PC-3 (cell line): ENCODE measurements at places on chromosomes 2 and 18. TPM values are rescaled to one million over a fixed set of nuclear protein-coding genes. Genes with fewer than 3 reads are reported as not detected.

ABCB11 gene
- 0.11 and 0.29 TPM in 2 replicates for total RNA-seq

RNF125 gene
- total RNA-seq = 1.1 and 1.2 TPM in 2 replicates

GRCh38 chr2:30259827-30260679 is 28.7 kb downstream of the LBH start:
- DNase-seq = no peak

- no peak for DNase-seq
Observed at GRCh38 chr2:121365061-121365460, 80.1 kb upstream of the TFCP2L1 start.

- no peak for DNase-seq
Observed at GRCh38 chr2:98507891-98508708, 63.4 kb downstream of the INPP4A start.

AOX1 gene
- total RNA-seq = 54.9 and 57.2 TPM in 2 replicates

GRCh38 chr2:119517433-119517832 is 6.8 kb downstream of the SCTR start:
- peak; percentile 51 for DNase-seq

DNA sequence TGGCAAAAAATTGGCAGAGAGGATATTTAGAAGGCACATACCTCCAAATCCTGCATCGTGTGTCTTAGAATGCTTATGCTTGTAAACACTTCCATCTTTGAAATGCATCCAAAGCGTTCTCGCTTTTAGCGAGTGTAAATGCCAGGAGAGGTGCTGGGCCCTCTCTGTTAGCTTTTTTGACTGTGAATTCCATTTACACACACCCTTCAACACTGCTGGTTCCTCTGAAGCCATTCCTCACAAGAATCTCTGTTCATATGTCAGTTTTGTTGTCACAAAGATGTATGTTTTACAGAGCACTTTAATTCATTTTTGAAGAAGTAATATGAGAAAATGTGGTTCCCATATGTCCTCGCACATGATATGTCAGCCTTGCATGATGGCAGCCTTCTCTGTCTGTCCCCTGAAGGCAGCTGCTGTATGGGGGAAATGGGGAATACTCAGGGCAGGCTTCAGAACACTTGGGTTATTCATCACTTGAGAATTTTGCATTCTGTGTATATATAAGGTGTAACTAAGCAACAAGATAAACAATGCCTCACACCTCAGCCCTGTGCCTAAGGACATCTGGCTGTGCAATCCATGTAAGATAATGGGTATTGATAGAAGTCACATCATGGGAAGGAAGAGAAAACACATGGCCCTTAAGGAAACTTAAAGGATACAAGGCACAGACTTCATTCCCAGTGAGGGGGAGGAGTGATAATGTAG is 52.3 kb downstream of the RAB27B start:
- peak; percentile 69 for DNase-seq

GRCh38 chr2:86786001-86786536 is 4.6 kb downstream of the CD8A start:
- no peak for DNase-seq

GRCh38 chr2:179565807-179566206 is 295.6 kb downstream of the ZNF385B start:
- DNase-seq = no peak

PLGLB2 gene
- total RNA-seq = 0.87 TPM in 1 of 2 replicates, not detected in the other

DNA sequence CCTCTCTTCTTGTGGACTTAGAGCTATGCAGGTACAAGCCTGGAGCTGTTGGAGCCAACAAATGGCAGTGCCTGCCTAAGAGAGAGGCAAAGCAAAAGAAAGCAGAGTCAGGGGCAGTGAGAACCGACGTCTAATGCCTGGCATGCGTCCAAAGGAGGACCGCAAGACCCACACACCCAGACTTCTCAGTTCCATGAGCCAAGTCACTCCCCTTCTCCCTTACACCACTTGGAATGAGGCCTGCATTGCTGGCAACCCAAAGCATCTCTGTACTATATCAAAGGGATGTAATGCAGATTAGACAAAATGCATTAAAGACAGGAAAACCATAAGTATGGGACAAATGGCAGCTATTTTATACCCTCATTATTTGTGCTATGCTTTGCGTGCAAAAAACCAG is 49.9 kb upstream of the RNU4ATAC start:
- DNase-seq = no peak

GRCh38 chr18:25445430-25445829 is 93.5 kb upstream of the ZNF521 start:
- DNase-seq = no peak

CXCR1 gene
- total RNA-seq = not detected in 2 replicates

DNA sequence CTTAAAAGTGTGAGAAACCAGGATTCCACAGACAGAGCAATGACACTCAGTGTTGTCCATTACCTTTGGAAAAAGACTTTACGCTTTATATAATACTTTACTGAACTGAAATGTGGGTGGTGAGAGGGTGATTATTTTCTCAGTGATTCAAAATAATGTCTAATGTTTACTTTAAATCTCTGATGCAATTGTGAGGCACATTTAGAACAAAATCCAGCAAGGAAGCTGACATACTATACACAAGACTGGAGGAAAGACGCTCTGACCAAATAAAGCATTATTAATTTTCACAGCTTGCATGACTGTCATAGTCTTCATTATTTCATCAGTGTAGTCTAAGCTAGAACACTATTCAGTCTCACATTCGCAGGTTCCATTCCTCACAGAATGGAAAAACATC is 34.1 kb upstream of the STAT1 start:
- DNase-seq = peak; percentile 45

- peak; percentile 35 for DNase-seq
Observed at GRCh38 chr2:167964650-167965413, 282.6 kb downstream of the STK39 start.

GRCh38 chr18:61348230-61348629 is 15.0 kb downstream of the CDH20 start:
- no peak for DNase-seq

DNA sequence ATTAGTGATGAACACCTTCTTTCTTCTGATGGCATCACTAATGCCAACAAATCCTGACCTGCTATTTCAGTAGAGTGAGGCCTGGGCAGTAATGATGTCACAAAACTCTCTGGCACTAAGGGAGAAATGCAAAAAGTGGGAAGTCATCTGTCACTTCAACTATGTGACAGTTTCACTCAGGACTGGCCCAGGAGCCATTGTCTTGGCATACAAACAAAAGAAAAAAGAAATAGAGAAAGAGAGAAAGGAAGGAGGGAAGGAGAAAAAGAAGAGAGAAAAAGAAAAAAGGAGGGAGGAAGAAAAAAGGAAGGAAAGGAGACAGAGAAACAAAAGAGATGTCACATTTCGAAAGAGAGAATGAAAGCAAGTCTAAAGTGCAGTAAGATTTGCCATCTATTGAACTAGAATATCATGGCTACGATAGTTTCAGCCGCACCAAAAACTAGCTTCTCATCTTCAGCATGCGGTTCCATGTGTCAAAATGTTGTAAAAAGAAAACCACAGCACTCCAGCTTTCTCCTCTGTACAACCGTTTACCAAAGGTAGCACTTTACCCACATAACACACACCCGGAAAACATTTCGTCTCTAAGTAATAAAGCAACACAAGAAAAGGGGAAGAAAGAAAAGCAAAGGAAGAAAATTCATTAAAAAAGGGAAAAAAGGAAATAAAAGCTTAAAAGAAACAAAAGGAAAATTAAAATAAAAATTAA is 50.1 kb downstream of the CD226 start:
- no peak for DNase-seq

- DNase-seq = no peak
Observed at GRCh38 chr2:42844901-42845821, 52.8 kb upstream of the HAAO start.

DNA sequence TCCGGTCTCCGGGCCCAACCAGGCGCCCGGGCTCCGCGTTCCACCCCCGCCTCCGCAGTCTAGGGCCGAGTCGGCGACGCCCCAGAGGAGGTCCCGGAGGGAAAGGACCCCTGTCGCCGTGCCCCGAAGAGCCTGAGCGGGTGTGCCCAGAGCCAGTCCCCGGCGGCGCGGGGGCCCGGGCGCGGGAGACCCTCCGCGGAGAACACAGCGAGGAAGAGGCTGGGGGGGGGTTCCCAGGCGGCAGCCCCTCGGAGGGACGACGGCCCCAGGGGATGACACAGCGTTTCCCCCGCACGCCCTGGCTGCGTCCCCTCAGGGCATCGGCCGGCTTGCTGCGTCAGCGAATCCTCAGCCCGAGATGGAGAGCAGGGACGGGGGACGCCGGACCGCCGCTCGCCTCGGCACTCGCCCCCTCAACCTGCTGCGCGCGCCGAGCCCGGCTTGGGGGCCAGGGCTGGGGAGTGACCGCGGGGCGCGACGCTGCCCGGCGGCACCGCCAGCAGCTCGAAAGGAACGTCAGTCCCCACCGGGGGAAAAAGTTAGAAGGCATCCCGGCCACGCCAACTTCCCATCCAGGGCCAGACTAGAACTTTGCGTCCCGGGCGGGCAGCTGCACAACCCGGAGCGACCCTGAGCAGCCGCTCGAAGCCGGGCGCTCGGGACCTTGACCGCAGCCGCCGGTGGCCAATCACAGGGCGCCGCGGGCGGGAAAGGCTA is 711 bp downstream of the SFXN5 start:
- DNase-seq = peak; percentile 31

- peak; percentile 85 for DNase-seq
Observed at GRCh38 chr2:190088917-190089316, 26.4 kb upstream of the MSTN start.

DNA sequence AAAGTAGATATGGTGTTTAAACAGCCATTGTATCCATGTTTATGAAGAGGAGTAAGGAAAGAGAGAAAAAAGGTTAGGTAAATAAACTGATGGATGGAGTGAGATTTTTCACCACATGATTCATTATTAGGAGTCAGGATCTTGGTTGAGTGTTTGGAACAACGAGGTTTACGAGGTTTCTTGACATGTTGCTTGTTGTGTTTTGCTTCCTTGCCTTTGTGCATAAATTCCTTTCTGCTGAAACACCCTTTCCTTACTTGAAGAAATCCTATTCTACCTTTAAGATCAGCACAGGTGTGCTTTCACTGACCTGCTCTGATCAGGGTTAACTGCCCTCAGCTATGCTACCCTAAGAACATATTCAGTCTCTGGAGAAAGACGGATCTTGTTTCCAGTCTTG is 66.6 kb downstream of the EFEMP1 start:
- DNase-seq = peak; percentile 94

POTEC gene
- 0.04 TPM in 1 of 2 replicates, not detected in the other for total RNA-seq

DNA sequence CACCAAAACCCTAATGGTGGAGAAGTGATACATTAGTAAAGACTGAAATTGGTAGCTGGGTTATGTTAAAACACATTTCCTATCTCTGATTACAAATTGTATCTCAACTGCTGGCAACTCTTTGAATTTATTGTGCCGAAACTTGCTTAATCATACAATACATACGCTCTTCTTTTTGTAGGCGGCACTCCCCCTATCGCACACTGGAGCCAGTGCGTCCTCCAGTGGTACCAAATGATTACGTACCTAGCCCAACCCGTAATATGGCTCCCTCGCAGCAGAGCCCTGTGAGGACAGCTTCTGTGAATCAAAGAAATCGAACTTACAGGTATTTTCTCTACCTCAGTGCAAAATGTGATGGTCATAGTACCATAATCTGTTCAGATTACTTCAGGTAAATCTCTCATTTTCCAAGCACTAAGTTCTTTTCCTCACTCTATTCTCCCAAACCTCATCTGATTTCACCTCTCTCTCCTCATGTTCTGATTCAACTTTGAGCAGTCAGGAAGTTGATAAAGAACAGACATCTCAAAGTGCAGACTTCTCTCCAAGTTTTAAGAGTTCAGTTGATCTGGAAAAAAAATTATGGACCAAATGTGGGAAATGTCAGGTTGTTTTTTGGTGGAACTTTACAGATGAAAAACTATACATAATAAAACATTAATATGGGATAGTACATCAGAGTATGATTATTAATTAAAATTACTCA is 66.5 kb downstream of the ABI2 start:
- DNase-seq = no peak

DNA sequence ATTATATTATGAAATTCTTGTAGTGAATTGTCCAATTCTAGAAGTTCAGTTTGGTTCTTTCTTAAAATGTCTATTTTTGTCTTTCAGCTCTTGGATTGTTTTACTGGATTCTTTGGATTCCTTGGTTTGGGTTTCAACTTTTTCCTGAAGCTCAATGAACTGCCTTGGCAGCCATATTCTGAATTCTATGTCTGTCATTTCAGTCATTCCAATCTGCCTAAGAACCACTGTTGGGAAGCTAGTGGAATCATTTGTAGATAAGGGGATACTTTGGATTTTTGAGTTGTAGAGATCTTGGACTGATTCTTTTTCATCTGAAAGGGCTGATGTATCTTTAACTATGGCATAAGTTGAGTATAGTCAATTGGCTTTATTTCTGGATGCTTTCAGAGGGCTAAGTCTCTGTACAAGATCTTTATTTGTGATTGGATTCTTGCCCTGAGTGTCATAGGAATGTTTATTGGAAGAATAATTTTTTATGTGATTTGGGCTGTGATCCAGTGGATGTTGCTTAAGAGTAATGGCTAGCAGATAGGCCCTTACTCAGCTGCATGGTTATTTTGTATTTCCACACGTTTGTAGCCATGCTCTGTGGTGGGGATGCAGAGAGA is 42.3 kb downstream of the SERPINB7 start:
- DNase-seq = peak; percentile 54
